ENCODE measurements at places on chromosomes 6 and 20.

DNA sequence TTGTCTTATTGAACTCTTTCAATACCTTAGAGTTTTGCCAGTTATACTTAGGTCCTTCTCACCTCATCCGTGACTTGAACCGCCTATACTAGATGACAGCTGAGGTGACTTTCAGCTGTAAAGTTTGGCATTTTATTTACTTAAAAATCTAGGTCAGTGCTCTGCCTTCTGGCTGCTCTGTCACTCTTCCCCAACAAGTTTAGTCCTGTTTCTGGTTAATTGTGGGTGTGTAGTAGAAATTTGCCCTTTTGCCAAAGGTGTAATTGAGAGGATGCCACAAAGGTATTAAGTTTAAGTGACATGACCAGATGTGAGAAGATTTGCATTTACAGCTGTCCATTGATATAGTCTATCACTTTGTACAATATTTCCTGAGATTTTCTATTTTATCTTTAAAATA lies 106.2 kb downstream of the FARS2 start:
- DNase-seq = no peak

- DNase-seq = no peak
Measured at GRCh38 chr6:64838726-64839125, 868.3 kb downstream of the EYS start.

DNA sequence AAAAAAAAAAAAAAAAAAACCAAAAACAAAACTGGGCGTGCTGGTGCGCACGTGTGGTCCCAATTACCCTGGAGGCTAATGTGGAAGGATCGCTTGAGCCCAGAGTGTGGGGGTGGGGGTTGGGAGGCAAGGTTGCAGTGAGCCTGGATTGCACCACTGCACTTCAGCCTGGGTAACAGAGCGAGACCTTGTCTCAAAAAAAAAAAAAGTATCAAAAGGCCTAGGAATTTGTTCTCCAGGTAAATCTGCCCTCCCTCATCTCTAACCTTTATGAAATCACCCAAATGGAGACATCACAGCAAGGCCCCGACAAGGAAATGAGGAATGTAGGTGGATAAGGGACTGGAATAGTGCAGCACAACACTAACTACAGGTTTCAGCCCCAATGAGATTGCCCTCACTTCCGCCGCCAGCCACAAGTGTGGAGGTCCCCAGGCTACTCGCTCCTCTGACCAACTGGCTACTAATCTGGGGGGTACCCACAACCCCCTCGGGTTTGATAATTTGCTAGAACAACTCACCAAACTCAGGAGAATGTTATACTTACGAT lies 36.8 kb upstream of the DDR1 start:
- DNase-seq = no peak

DNA sequence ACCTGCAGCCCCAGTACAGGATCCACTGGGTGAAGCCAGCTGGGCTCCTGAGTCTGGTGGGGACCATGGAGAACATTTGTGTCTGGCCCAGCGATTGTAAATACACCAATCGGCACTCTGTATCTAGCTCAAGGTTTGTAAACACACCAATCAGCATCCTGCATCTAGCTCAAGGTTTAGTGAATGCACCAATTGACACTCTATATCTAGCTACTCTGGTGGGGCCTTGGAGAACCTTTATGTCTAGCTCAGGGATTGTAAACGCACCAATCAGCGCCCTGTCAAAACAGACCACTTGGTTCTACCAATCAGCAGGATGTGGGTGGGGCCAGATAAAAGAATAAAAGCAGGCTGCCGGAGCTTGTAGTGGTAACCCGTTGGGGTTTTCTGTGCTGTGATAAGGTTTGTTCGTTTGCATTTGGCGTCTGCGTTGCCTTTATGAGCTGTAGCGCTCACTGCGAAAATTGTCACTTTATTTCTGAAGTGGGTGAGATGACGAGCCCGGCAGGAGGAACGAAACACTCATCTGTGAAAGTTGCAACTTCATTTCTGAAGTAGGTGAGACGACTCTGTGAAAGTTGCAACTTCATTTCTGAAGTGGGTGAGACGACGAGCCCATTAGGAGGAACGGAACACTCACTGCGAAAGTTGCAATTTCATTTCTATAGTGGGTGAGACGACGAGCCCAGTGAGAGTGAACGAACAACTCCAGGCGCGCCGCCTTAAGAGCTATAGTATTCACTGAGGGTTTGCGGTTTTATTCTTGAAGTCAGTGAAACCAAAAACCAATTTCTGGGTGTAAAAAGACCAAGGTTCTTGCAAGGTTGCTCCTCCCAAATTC lies 31.1 kb downstream of the SERPINB6 start:
- DNase-seq = no peak

DNA sequence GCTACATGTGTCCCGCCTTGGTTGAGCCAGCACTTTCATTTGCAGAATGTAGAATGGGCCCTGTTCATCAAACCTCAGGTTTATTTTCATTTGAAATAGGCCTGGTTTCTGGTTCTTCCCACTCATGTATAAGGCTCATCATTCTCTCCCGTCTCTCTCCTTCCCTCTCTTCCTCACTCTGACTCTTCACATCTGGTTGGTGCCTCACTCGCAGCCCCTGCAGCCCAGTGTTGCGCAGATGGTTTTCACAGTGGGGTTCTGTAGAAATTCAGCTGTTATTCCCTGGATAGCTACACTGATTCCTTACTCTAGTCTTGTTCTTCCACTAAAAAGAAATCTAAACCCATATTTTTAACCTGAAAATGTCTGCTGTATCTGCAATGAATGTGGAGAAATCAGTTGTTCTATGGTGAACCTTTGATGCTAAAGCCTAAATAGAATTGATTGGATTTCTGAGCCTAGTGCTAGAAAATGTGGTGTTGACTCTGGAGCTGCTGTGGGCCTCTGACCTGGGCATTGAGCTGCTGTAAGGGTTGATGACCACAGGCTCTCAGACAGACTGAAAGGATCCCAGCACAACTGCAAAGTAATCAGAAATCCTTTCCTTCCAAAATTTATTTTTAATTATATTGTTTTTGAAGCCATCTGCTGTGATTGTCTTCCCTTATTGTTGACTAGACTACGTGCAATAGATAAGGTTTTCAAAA lies 150.3 kb downstream of the TMEM242 start:
- no peak for DNase-seq

GRCh38 chr6:139296927-139297326 lies 5.1 kb upstream of the TXLNB start:
- peak; percentile 52 for DNase-seq

- no peak for DNase-seq
Measured at GRCh38 chr6:103723438-103724322, 1136.0 kb downstream of the HACE1 start.

- no peak for DNase-seq
Measured at GRCh38 chr6:113876695-113877094, 19.6 kb downstream of the MARCKS start.

All from stromal cell of bone marrow (primary cell).